ENCODE measurements at places on chromosomes 12 and 14.
A peak's percentile ranks its signal among the peaks of the same experiment; 100 is the strongest.

- DNase-seq = no peak
These were observed 231.8 kb downstream of the CRADD start for GRCh38 chr12:93908846-93909567.

- DNase-seq = no peak
These were observed 88.6 kb downstream of the EPS8 start for GRCh38 chr12:15700595-15700994.

- DNase-seq = no peak
These were observed 60.9 kb upstream of the GPATCH2L start for GRCh38 chr14:76090616-76091391.

DNA sequence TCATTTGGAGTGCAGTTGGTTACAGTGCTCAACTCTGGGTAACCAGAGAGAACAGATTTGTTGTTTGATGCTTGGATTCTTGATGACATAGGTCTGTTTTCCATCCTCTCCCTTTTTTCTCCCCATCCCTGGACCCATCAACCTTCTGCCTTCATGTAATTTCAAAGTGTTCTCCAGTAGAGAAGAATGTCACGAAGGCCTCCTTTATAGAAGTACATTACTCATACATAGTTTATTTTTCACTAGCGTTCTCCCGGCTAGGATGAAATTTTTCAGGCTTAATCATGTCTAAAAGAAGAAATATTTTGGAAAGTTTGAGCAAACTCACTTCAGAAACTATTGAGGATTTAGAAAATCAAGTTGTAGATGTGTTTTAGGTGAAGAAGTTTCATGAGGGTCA, 20.9 kb upstream of the APPL2 start:
- no peak for DNase-seq

- no peak for DNase-seq
These were observed 44.8 kb downstream of the EP400 start for GRCh38 chr12:131994589-131994988.

DNA sequence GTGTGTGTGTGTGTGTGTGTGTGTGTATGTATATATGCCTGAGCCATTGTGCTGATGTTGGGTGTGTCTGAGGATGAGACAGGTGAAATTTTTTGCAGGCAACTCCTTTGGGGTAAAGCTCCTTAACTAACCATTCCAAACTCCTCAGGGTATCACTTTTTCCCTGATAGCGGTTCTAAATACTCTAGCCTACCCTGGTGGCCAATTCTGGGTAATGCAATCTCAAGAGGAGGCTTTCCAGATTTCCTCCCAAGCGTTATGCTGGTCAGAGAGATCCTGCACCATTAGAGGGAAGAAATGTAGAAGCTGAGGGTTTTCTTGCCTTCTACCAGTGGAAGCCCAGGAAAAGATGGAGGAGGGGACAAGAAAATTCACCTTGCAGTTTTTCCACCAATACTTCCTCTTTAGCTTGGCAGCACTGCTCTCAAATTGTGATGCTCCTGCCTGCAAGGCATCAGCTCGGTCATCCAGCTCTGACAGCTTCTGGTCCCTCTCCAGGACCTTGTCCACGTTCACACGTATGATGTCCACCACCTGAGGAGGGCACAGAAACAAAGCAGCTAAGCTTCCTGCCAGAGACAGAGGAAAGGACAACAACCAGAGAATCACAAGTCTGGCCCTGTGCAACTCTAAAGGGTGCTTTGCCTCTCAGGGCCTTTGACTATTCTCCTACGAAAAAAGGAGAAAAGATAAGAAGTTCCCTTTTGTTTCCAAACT, 4.9 kb downstream of the VAMP1 start:
- DNase-seq = peak; percentile 53

- DNase-seq = no peak
These were observed 533.3 kb downstream of the LRFN5 start for GRCh38 chr14:42140001-42140400.

DNA sequence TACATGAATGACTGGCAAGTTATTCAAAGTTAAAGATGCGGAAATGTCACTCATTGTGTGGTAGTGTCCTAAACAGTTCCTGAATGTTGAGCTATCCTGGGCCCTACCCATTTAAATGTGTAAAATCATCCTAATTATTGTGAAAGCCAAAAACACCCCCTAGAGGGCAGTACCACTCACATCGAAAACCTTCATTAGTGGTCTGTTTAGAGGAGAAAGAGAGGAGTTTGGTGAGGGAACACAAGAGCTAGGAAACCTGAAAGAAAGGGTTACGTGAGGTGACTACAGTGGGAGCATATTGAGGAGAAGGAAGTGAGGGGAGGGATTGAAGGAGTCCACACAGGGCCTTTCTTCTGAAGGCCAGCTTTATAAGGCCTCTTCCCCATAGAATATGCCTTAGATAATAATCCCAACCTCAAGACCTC, 2.5 kb upstream of the TEP1 start:
- DNase-seq = peak; percentile 51

- DNase-seq = no peak
These were observed 161.5 kb upstream of the VASH1 start for GRCh38 chr14:76599559-76600287.

DNA sequence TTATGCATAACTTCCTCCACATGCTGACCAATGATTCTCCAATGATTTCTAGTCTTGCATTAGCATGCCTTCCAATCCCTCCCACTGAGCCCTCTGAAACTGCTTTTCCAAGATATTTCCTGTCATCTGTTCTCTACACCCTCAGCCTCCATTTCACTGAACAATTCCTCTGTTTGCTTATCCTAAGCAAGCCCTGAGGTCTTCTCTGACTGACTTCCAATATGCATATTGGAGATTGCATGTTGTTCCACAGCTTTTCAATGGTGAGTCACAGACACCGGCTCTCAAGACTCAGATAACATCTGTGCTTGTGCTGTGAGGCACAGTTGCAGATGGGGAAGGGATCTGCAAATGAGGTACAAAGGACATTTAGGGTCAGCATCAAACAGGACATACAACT, 141.0 kb downstream of the SLC16A7 start:
- DNase-seq = peak; percentile 26

DNA sequence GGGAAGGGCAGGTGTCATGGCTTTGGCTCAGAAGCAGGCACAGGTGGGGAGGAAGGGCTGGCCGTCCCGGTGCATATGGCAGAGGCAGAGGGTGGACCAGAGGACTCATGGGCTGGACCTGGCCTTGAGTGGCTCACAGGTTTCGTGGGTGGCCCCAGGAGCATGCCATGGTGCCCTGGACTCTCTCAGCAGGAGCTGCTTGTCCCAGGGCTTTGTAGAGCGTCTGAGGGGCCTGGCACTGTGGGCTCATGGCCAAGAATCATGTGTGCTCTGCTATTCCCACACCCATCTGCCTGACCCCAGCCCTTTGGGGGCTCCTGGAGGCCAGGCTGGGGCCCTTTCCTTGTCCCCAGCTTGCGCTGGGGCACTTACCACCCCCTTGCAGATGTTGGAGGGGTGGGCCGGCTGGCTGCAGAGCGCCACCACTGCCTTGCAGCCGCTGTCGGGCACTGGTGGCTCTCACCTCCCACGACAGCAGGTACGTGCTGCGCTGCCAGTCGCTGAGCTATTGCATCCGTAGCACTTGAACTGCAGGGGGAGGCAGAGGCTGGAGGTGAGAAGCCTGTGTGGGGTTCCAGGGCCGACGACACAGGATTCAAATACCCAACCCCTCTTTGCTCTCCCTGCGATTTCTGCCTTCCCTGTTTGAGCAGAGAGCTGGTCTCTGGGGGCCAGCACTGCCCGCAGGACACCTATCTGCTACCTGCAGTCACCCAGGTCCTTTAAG, 187.4 kb upstream of the PRMT8 start:
- DNase-seq = peak; percentile 85

GRCh38 chr14:102891111-102891510, 31.4 kb upstream of the AMN start:
- DNase-seq = no peak

GRCh38 chr12:24038211-24038997, 88.9 kb upstream of the SOX5 start:
- DNase-seq = no peak

GRCh38 chr12:29519585-29520182, 22.2 kb upstream of the OVCH1 start:
- peak; percentile 60 for DNase-seq

GRCh38 chr14:56085471-56085870, 32.7 kb upstream of the PELI2 start:
- DNase-seq = no peak

DNA sequence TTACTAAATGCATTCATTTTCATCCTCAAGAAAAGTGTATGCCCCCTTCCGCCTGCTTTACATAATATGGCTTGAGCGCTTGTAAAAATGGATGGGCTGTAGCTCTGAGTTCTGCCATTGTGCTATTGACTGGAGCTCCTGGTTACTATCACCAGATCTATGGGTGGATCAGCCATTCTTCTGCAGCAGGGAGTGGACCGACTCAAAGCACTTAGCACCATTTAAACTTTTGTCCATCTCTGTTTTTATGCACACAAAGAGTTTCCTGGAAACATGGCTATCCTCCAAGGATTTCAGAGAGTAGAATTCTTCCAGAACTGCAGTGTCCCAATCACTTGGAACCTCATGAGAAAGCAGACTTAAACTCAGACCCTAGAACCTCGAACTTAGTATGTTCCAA, 4.5 kb upstream of the NUMB start:
- DNase-seq = no peak

- no peak for DNase-seq
These were observed 1.3 kb downstream of the BHLHE41 start for GRCh38 chr12:26123482-26123980.

GRCh38 chr14:55846826-55847446, 266.9 kb downstream of the KTN1 start:
- no peak for DNase-seq

- DNase-seq = no peak
These were observed 190.7 kb upstream of the BMP4 start for GRCh38 chr14:54147282-54147681.

Measured in NCI-H1417 (cell line).